ENCODE measurements at places on chromosomes 2 and 18.
A peak's percentile ranks its signal among the peaks of the same experiment; 100 is the strongest.

DNA sequence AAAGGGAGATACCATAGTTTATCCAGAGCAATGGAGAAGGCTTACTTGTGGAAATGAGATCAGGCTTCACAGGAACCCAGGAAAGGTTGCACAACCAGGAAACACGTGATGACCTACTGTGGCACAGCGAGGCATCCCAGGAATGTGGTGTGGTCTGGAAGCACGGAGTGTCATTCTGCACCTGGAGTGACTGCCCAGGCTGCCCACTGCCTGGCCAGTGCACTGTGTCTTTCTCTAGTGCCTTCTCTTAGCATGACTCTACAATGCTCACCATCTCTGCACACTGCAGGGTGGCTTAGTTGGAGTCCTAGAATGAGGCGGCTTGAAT is 48.9 kb downstream of the CHST9 start:
- no peaks in the 10 kb centered on the region for H3K4me1 ChIP-seq
- no peak overlapping the region for H3K27ac ChIP-seq
- no peak for DNase-seq
- H3K36me3 ChIP-seq: no peaks in the 10 kb centered on the region
- no peak overlapping the region for H3K4me3 ChIP-seq

- no peak overlapping the region for H3K27ac ChIP-seq
- H3K27me3 ChIP-seq: no peaks in the 10 kb centered on the region
- peaks cover 9% of the 10 kb centered on the region for H3K4me1 ChIP-seq
- DNase-seq: no peak
- no peak overlapping the region for H3K4me3 ChIP-seq
These were observed 5.2 kb downstream of the D2HGDH start for GRCh38 chr2:241739651-241740050.

- H3K4me1 ChIP-seq: peaks cover 51% of the 10 kb centered on the region
- no peaks in the 10 kb centered on the region for H3K36me3 ChIP-seq
- no peaks in the 10 kb centered on the region for H3K27me3 ChIP-seq
- DNase-seq: peak; percentile 73
- H3K27ac ChIP-seq: peak overlapping the region; percentile 80
These were observed 631 bp downstream of the GYPC start for GRCh38 chr2:126656431-126657147.

DNA sequence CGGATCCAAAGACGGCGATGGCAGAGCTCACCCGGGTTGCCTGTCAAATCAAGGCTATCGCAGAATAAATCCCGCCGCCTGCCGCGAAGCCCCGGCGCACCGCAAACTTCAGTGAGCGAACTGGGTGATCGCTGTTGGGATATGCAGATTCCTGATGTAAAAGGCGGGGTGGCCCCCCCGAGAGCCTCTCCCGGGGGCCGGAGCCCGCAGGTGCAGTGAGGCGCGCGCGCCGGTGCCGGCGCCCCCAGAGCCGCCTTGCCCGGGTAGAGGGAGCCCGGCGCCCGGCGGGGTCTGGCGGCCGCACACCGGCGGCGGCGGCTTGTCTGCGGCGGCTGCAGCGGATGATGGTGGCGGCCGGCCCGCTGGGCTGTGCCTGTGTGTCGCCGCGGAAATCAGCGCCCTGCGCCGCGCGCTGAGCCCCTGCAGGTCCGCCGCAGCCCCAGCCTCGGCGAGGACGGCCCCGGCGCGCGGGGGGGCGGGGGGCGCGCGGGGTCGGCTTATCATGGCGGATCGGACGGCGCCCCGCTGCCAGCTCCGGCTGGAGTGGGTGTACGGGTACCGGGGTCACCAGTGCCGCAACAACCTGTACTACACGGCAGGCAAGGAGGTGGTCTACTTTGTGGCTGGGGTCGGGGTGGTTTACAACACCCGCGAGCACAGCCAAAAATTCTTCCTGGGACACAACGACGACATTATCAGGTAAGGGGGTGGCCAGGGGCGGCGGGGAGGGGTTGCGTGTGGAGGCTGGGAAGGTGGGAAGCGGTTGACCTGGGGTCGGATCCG is 1.3 kb downstream of the EML6 start:
- H3K27ac ChIP-seq: peak overlapping the region; percentile 89
- H3K36me3 ChIP-seq: peaks cover 36% of the 10 kb centered on the region
- no peaks in the 10 kb centered on the region for H3K27me3 ChIP-seq
- peak overlapping the region; percentile 91 for H3K4me3 ChIP-seq
- DNase-seq: peak; percentile 80

DNA sequence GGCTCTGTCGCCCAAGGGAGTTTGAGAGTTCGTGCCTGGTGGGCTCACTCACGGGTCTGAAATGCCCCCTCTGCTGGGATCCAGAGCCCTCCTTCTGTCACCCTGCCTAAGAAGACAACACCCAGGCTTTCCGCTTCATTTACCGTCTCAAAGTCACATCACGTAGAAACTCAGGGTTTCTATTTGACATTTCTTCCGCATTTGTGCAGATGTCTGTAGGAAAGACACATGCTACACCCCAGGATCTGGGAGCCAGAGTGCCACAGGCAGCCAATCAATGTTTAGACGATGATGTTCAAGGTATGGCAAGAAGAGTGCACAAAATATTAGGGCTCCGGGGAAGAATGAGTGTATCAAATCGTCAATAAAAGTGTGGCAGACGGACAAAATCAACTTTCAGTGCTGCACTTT is 24.4 kb upstream of the ACKR3 start:
- peak overlapping the region; percentile 1 for H3K4me3 ChIP-seq
- no peaks in the 10 kb centered on the region for H3K36me3 ChIP-seq
- 0 out of 2 replicates have a peak, but pooled peaks cover 3% of the 10 kb centered on the region for H3K27me3 ChIP-seq
- peak; percentile 53 for DNase-seq
- peaks cover 15% of the 10 kb centered on the region for H3K4me1 ChIP-seq
- no peak overlapping the region for H3K27ac ChIP-seq

DNA sequence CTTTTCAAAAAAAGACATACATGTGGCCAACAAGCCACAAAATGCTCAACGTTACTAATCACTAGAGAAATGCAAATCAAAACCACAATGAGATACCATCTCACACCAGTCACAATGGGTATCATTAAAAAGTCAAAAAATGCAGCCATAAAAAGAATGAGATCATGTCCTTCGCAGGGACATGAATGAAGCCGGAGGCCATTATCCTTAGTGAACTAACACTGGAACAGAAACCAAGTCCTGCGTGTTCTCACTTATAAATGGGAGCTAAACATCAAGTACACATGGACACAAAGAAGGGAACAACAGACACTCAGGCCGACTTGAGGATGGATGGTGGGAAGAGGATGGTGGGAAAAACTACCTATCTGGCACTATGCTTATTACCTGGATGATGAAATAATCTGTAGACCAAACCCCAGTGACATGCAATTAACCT is 17.8 kb upstream of the ATL2 start:
- H3K4me1 ChIP-seq: peaks cover 21% of the 10 kb centered on the region
- peak overlapping the region; percentile 18 for H3K4me3 ChIP-seq
- no peaks in the 10 kb centered on the region for H3K27me3 ChIP-seq
- peak; percentile 66 for DNase-seq

DNA sequence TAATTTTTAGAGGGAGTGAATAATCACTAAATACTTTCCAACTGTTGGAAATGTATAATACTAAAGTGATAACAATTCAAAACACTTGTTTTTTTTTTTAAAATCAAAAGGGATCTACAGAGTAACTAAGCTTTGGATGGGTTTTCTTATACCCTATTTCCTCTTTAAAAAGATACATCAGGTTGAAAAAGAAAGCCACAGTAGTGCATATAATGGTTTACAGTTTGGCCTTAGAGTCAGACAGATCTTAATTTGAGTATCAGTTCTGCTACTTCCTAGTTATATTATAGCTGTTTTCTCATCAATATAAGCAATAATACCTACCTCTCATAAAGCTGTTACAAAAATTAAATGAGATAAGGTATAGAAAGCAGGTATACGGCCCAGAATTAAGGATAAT is 28.5 kb downstream of the PSME4 start:
- no peak for DNase-seq
- no peak overlapping the region for H3K27ac ChIP-seq
- H3K36me3 ChIP-seq: peaks cover 73% of the 10 kb centered on the region
- H3K27me3 ChIP-seq: no peaks in the 10 kb centered on the region
- no peak overlapping the region for H3K4me3 ChIP-seq

DNA sequence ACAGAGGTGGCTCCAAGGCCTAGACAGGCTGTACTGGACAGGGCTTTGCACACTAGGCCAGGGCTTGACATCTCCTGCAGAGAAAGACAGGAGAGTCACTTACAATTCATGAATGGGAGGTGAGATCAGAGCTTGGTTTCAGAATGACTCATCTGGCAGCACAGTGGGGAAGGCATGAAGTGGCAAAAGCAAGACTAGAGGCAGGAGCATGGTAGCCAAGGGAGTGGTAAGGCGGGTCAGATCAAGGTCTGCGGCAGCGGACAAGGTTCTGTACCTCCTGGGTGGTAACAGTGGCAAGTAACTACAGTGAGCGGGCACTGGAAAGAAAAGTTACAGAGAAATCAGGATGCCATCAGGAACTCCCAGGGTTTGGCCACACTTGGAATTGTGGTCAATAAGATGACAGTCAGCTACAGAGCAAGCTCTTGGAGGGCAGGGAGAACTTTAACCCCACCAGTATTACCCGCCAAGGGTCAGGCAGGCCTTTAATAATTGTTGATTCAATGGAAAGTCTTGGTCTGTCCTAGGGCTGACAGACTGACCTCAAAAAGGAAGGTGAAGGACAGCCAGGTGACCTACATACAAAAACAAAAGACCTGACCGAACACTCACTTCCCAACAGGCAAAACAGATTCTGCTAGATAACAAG is 5.7 kb downstream of the MCFD2 start:
- no peak overlapping the region for H3K4me3 ChIP-seq
- no peaks in the 10 kb centered on the region for H3K27me3 ChIP-seq
- peaks cover 39% of the 10 kb centered on the region for H3K36me3 ChIP-seq

DNA sequence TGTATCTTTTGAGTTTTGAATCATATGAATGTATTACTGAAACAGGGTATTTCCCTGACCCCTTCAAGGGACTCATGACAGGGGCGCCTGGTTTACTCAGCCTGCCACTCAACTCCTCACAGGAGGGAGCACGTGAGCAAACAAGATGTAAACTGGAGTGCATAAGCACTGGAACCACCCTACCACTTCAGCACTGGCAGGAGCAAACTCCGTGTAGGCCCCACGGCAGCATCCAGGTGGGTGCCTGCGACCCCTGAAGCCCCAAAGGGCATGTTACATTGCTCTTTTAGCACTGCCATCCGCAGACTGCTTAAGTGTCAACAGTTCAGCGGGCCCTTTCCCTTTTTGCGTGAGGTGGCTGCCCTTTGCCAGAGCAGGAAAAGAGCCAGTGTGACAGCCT is 8.2 kb upstream of the DAPL1 start:
- no peak overlapping the region for H3K27ac ChIP-seq
- no peak overlapping the region for H3K4me3 ChIP-seq
- no peak for DNase-seq
- H3K27me3 ChIP-seq: no peaks in the 10 kb centered on the region

- no peaks in the 10 kb centered on the region for H3K27me3 ChIP-seq
- H3K4me3 ChIP-seq: no peak overlapping the region
- DNase-seq: no peak
- H3K4me1 ChIP-seq: no peaks in the 10 kb centered on the region
These were observed 172.2 kb downstream of the DPP10 start for GRCh38 chr2:114614592-114614991.

DNA sequence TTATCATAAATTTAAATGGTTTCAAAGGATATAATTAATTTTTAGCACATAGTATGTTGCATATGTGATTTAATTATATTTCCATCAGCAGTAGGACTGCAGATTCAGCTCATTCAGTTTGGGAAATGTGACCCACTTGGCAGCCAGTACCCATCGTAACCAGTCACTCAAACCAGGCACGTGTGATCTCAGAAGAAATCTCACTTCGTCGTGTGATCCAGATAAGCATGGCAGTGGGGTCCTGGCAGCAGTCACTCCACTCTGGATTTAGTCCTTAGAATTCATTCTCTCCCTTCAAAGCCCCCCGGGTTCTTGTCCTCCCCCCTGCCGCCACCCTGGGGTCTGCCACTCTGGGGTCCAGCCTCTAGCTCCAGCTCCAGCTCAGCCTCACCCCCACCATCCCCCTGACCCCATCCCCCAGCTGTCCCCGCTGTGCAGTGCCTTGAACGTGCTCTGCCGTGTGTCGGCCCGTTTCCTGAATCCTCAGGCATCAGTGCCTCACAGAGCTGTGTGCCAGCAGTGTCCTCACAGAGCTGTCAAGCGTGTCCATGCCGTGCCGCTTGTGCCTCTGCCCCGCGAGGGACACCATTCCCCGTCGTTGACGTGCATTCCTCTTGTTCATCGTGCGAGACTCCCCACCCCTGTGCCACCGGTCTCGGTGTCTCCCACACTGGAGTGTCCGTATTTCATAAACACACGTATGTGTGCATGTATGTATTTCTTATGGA is 34.8 kb downstream of the TRAPPC12 start:
- no peak overlapping the region for H3K27ac ChIP-seq
- no peaks in the 10 kb centered on the region for H3K27me3 ChIP-seq
- no peak overlapping the region for H3K4me3 ChIP-seq
- no peak for DNase-seq
- peaks cover 20% of the 10 kb centered on the region for H3K36me3 ChIP-seq

- no peaks in the 10 kb centered on the region for H3K36me3 ChIP-seq
- H3K4me3 ChIP-seq: no peak overlapping the region
- no peak overlapping the region for H3K27ac ChIP-seq
- H3K4me1 ChIP-seq: no peaks in the 10 kb centered on the region
- no peak for DNase-seq
These were observed 39.0 kb downstream of the MAIP1 start for GRCh38 chr2:199994371-199994770.

DNA sequence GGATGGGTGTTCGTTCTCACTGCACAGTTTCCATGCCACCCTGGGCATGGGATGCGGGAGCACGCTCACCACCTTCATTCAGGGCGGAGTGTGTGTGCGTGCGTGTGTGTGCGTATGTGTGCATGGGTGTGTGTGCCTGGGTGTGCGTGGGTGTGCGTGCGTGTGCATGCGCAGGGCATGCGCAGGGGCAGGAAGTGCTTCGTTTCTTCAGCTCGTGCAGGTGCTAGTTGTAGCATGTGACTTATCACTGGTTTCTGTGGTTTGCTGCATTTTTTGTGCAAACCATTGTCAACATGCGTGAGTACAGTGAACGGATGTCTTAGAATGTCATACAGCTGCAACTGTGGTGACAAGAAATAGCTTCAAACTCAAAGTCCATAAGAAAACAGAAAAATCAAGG is 179.5 kb downstream of the PTGR3 start:
- no peaks in the 10 kb centered on the region for H3K27me3 ChIP-seq
- no peak overlapping the region for H3K4me3 ChIP-seq
- DNase-seq: no peak
- H3K27ac ChIP-seq: no peak overlapping the region
- no peaks in the 10 kb centered on the region for H3K4me1 ChIP-seq

GRCh38 chr18:65399091-65399490 is 351.7 kb upstream of the CDH7 start:
- DNase-seq: no peak
- H3K27me3 ChIP-seq: no peaks in the 10 kb centered on the region
- no peak overlapping the region for H3K4me3 ChIP-seq
- no peak overlapping the region for H3K27ac ChIP-seq
- no peaks in the 10 kb centered on the region for H3K36me3 ChIP-seq

GRCh38 chr2:8926356-8926755 is 77.1 kb downstream of the MBOAT2 start:
- no peaks in the 10 kb centered on the region for H3K4me1 ChIP-seq
- no peaks in the 10 kb centered on the region for H3K36me3 ChIP-seq
- no peaks in the 10 kb centered on the region for H3K27me3 ChIP-seq
- DNase-seq: no peak

- DNase-seq: no peak
- no peaks in the 10 kb centered on the region for H3K36me3 ChIP-seq
- H3K4me1 ChIP-seq: peaks cover 4% of the 10 kb centered on the region
These were observed 26.7 kb upstream of the VWA3B start for GRCh38 chr2:98060277-98060676.

GRCh38 chr2:40364151-40364874 is 87.6 kb downstream of the SLC8A1 start:
- no peak overlapping the region for H3K4me3 ChIP-seq
- no peaks in the 10 kb centered on the region for H3K27me3 ChIP-seq
- no peak overlapping the region for H3K27ac ChIP-seq
- DNase-seq: no peak

GRCh38 chr18:13573750-13574149 is 152.6 kb downstream of the FAM210A start:
- H3K4me3 ChIP-seq: no peak overlapping the region
- H3K4me1 ChIP-seq: peaks cover 29% of the 10 kb centered on the region
- DNase-seq: no peak
